Activated CD4-positive, alpha-beta memory T cell treated with anti-CD3 and anti-CD28 coated beads for 36 hours (primary cell): ENCODE measurements at places on chromosomes 1 and 21.

DNA sequence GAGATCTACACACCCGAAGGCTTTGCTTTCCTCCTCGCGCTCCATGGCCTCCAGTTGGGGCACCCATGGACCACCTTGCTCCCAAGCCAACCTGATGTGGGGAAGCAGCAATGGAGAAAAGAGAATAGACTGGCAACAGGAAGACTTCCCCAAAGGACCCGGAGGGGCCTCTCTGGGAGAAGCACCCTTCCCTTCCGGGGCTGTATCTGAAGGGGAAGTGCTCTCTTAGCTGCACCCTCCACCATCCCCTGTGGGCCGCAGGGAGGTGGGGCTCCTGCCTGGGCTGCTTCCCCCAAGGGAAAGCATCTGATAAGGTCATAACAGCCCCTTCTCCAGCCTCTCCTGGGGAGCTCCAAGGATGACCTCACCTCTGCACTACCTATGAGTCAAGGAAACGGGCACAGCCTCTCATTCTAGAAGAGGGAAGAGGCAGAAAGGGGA is 100.2 kb downstream of the RIPK4 start:
- H3K27me3 ChIP-seq: peaks cover 6% of the 10 kb centered on the region
- no peak overlapping the region for H3K4me3 ChIP-seq
- no peak overlapping the region for H3K27ac ChIP-seq
- no peak for DNase-seq

DNA sequence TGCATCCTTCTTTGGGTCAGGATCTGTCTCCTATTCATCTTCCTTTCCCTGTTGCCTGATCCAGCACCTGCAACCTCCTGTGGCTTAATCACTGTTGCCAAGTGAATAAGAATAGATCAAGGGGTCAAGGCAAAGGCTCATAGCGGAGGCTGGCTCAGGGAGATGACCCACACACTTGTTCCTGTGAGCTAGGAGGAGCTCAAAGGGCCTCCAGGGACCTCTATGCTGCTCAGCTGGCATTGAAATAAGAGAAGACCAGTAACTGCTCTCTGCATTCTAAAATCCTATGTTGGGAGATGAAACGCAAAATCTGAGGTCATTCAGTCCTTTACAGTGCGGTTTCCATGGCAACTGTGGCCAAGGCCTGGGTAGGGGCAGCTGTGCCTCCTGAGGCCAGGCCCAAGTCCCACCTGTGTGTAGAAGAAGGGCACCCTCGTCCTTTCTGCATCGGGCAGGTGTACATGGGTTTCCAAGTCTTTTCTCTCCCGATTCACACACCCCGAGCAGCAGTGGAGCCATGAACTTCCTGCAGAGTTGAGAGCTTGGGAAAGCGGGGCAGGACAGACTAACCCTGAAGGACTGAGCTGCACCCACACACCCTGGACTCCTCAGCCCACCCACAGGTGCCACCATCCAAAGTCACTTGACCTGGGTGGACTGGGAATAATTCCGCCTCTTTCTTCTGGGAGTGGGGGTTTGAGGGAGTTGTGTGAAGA is 27.8 kb upstream of the STUM start:
- DNase-seq: no peak
- no peaks in the 10 kb centered on the region for H3K4me1 ChIP-seq
- no peak overlapping the region for H3K27ac ChIP-seq
- peaks cover 1% of the 10 kb centered on the region for H3K27me3 ChIP-seq

DNA sequence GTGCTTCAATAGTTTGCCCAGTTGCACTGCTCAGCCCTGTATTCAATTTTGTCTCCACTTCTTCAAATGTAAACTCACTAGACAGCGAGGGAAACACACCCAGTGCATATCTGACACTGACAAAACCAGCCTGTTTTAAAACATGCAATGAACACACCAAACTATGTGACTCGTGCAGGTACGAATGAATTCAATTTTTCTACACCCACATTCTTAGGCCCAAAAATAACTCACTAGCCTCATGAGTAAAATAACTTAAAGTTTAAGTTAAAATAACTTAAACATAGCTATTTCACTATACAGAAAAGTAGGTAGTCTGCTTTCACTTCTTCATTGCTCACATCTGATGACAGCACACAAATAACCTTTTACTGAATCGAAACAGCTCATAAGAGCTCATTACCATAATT is 21.1 kb downstream of the TTC13 start:
- H3K27ac ChIP-seq: no peak overlapping the region
- H3K36me3 ChIP-seq: peaks cover 35% of the 10 kb centered on the region
- H3K4me1 ChIP-seq: peaks cover 24% of the 10 kb centered on the region
- no peak for DNase-seq
- H3K27me3 ChIP-seq: no peaks in the 10 kb centered on the region

DNA sequence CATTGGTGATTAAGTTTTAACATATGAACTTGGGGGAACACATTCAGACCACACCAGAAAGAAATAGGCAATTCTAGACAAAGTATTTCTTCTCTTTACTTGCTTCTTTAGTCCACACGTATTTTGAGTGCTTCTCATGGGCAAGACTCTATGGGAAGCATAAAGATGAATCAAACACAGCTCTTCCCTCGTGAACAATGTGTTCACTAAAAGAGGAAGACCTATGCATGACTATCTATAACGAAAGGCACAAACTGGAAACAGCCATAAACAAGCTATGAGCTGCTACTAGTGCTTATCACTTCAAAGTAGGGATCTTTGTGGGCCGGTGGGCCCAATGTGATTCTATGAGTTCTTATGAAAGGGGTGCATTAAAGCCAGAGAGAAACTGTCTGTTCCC is 53.0 kb upstream of the PRDX6 start:
- DNase-seq: no peak

DNA sequence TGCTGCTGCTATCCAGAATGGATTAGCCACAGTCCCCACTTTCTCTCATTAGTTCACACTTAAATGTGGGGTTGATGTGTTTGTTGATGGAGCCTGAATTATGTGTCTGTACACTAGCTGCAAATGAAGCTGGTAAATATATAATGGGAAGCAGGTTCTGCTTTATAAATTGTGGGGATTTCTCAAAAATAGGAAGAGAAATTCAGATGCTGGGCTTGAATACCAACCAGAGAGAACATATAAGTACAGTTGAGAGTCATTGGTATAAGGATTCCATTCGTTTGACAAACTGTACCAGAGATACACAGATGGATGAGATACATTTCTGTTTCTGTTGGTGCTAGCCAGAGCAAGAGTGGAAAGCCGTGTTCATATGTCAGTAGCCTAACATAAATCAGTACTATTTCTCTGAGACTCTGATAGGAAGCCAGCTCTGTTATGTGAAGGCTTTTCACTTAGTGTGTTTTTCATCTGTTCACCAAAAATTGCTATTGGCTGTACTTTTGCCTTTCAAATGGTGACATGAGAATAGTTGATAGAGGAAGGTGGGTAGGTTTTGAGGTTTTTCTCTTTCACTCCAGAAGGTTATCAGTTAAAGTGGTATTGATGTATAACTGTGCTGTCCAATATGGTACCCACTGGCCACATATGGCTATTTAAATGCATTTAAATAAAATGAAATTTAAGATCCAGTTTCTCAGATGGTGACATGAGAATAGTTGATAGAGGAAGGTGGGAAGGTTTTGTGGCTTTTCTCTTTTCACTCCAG is 15.6 kb downstream of the SMG7 start:
- no peak for DNase-seq
- no peaks in the 10 kb centered on the region for H3K27me3 ChIP-seq
- H3K27ac ChIP-seq: no peak overlapping the region
- peaks cover 8% of the 10 kb centered on the region for H3K36me3 ChIP-seq

DNA sequence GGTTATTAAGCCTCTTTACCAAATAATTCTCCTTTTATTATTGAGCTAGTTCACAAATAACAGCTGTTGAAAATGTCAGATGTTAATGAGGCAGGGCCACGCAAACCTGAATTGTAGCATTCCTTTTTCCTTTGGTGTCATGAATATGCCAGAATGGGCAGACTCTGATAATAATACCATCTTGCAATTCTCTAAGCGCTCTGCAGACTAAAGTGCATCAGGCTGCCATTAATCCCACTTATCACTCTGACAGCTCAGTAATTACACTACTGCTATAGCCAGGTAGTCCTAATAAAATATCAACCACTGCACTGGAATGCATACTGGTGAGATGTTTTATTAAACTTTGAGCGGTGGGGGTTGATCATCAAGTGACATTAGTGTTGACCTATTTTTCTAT is 177.7 kb downstream of the DPYD start:
- no peak overlapping the region for H3K4me3 ChIP-seq
- peaks cover 3% of the 10 kb centered on the region for H3K36me3 ChIP-seq
- no peaks in the 10 kb centered on the region for H3K27me3 ChIP-seq

DNA sequence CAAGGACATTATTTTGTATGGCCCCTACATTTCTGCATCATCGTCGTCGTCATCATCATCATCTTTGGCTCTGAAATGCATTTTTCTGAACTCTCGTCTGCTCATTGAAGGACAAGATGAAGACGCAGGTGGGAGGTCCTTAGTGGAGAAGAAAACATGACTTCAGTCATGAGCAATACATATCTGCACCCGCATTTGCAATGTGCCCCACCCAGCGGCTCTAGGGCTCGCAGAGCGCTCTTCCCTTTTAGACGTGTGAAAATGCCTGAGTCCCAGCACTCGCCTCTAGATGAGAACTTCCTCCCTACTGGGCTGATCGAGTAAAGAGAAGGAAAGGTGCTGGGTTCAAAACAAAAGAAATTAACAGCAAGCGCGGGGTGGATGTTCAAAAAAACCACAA is 10.1 kb downstream of the C1orf174 start:
- peak overlapping the region; percentile 18 for H3K27ac ChIP-seq
- H3K27me3 ChIP-seq: no peaks in the 10 kb centered on the region
- peaks cover 30% of the 10 kb centered on the region for H3K4me1 ChIP-seq
- peaks cover 41% of the 10 kb centered on the region for H3K36me3 ChIP-seq
- peak overlapping the region; percentile 24 for H3K4me3 ChIP-seq
- peak; percentile 46 for DNase-seq

- no peak overlapping the region for H3K4me3 ChIP-seq
- no peak overlapping the region for H3K27ac ChIP-seq
- H3K36me3 ChIP-seq: no peaks in the 10 kb centered on the region
- no peaks in the 10 kb centered on the region for H3K4me1 ChIP-seq
Measured at GRCh38 chr1:195964516-195964915, 643.7 kb downstream of the KCNT2 start.

GRCh38 chr1:18037651-18038050 is 69.9 kb upstream of the IGSF21 start:
- peaks cover 6% of the 10 kb centered on the region for H3K4me1 ChIP-seq
- H3K36me3 ChIP-seq: no peaks in the 10 kb centered on the region
- no peak for DNase-seq
- H3K27ac ChIP-seq: no peak overlapping the region
- H3K4me3 ChIP-seq: no peak overlapping the region
- H3K27me3 ChIP-seq: peaks cover 4% of the 10 kb centered on the region

DNA sequence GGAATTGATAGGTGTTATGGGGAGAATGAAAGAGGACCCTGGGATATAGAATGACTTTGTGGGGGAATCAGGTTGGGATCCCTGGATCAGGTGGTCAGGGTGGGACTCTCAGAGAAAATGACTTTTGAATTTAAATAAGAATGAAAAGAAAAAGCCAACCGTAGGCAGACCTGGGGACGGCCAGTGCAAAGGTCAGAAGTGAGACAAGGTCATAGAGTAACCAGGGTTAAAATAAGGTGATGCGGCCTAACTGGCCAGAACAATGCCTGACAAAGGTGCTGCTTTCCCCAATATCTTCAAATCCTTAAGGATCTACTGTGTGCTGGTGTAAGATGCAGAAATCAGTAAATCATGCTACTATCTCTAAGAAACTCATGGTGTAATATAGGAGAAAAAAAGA is 238.4 kb upstream of the JUN start:
- H3K36me3 ChIP-seq: peaks cover 2% of the 10 kb centered on the region
- H3K4me3 ChIP-seq: no peak overlapping the region
- H3K27me3 ChIP-seq: no peaks in the 10 kb centered on the region

GRCh38 chr21:44458971-44459711 is 3.8 kb downstream of the LRRC3 start:
- no peaks in the 10 kb centered on the region for H3K4me1 ChIP-seq
- no peak for DNase-seq
- H3K27ac ChIP-seq: no peak overlapping the region
- no peak overlapping the region for H3K4me3 ChIP-seq
- no peaks in the 10 kb centered on the region for H3K27me3 ChIP-seq
- H3K36me3 ChIP-seq: no peaks in the 10 kb centered on the region

GRCh38 chr21:39523399-39523798 is 71.6 kb downstream of the SH3BGR start:
- no peak overlapping the region for H3K27ac ChIP-seq
- peaks cover under 1% of the 10 kb centered on the region for H3K4me1 ChIP-seq
- H3K4me3 ChIP-seq: no peak overlapping the region
- H3K36me3 ChIP-seq: no peaks in the 10 kb centered on the region
- H3K27me3 ChIP-seq: peaks cover 7% of the 10 kb centered on the region
